GM12892 (cell line): ENCODE measurements at places on chromosomes 1 and 21.

- DNase-seq: no peak
These were observed 107.6 kb upstream of the SGIP1 start for GRCh38 chr1:66426239-66426853.

GRCh38 chr1:76144247-76144646, 69.7 kb downstream of the ST6GALNAC3 start:
- no peak for DNase-seq

DNA sequence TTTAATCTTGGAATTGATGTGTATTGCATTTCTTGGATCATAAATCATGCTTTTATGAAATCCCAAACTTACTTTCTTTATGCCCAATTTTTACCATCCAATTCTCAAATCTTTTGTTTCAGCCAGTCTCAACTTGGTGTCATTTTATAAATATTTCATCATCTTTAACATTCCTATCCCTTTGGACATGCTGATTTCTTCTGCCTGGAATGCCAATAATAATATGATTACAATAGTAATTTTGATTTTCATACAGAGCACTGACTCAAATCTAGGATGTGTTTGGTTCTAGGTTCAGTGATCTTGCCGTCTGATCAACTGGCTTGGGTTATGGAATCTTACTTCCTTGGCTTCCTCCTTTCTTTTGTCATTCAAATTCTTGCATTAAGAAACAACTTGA, 12.8 kb downstream of the RRP15 start:
- DNase-seq: no peak

DNA sequence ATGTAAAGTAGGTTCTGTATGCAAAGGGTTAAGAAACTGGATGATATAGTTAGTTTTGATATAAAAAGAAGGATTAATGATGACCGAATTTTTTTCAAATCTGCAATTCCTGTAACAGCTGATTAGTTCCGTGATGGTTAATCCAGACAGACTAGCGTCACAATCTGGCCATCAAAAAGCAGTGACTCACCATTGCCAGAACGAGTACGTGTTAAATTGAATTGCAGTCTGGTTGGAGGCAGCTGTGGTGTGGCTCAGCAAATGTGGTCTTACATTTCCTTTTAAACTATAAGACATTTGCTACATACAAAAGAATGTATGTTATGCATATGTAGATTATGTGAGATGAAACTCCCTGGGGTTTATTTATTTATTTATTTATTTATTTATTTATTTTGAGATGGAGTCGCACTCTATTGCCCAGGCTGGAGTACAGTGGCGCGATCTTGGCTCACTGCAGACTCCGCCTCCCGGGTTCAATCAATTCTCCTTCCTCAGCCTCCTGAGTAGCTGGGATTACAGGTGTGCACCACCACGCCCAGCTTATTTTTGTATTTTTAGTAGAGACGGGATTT, 139.8 kb downstream of the RYR2 start:
- no peak for DNase-seq

GRCh38 chr1:21831454-21831970, 19.4 kb downstream of the LDLRAD2 start:
- no peak for DNase-seq

GRCh38 chr1:169964206-169964605, 70.5 kb upstream of the SCYL3 start:
- DNase-seq: no peak

DNA sequence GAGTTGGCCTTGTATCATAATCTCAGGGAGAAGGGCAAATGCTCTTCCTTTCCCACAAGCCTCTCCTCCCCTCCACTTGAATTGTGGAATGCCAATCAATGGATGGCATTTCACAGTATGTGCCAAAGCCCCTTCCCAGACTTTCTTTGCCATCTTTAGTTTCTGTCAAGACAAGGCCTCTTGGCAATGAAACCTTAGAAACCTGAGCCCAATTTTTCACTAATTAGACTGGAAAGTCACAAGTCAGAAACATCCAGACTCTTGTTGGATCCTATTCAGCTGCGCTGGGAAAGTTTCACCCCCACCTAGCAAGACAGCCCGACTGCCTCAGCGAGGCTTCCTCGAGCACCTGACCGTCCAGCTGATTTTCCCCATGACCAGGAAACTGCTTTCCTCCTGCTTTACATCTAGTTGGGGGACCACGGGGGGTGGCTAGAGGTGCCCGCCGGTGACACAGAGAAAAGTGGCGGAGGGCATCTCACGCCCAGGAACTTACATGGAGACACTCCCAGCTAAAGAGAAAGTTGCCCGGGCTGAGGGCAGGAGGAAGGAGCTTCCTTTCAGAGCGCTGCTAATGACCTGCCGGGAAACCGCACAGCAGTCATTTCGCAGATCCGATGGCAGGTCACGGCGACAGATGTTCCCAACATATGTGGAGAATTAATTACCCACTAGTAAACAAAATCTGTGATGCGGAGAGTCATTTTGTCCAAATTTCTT, 302.6 kb upstream of the RRP15 start:
- DNase-seq: no peak

- no peak for DNase-seq
These were observed 332.6 kb downstream of the NPHP4 start for GRCh38 chr1:5659606-5660005.

GRCh38 chr1:200372095-200372884, 37.5 kb downstream of the ZNF281 start:
- no peak for DNase-seq

GRCh38 chr1:36386265-36387140, 779 bp upstream of the STK40 start:
- DNase-seq: peak; percentile 82

DNA sequence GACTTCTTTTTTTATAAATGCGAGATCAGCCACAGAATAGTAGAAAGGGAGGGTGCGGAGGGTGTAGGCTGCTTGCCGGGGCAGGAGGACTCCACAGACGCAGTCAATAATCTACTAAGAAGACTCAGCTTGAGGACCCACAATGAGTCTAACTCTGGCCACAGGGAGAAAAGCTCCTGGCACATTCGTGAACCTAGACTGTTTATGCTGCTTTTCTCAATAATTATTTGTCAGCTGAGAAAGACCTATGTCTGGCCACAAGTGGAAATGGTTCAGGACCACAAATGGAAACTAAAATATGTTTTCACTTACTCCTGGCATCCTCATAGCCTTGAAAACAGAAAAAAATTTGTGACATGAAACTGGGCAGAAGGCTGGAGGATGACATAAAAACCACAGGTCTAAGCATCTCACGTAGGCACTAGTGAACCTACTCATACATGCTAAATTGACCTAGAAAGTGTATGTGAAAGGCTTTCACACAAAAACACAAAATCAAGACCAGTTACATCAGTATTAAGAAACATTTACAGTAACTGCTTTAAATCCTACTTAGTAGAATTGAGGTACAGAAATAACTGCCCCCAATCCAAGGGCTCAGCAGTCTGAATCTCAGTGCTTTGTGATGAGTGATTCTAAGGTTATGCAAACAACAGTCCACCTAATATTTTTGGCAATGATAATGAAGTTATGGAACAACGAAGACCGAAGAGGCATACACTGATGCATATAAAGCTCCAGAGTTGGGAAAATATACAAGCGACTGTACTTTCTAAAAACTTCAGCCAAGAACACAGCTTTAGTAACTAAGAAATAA, 159.5 kb downstream of the SLC45A1 start:
- DNase-seq: no peak

GRCh38 chr1:43611950-43612349, 38.0 kb upstream of the KDM4A start:
- no peak for DNase-seq
